Tibial artery (tissue), 4 donors: ENCODE measurements at places on chromosomes 3 and 15.

DNA sequence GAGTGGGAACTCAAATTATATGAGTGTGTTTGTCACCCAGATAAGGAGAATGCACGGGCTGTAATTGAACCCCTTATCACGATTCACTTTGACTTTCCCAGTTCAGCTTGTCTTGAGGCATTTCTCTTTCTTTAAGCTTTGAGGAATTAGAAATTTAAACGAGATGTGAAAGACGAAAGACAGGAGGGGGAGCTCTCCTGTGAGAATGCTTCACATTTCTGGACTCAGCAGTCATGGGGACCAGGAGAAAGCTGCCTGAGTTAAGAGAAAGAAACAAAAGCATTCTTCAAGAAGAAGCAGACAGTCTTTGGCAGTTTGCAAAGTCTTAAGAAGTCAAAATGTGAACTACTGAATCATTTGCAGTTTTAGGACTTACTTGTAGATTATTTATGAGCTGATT, 205.6 kb downstream of the NECTIN3 start:
- DNase-seq = no peak

DNA sequence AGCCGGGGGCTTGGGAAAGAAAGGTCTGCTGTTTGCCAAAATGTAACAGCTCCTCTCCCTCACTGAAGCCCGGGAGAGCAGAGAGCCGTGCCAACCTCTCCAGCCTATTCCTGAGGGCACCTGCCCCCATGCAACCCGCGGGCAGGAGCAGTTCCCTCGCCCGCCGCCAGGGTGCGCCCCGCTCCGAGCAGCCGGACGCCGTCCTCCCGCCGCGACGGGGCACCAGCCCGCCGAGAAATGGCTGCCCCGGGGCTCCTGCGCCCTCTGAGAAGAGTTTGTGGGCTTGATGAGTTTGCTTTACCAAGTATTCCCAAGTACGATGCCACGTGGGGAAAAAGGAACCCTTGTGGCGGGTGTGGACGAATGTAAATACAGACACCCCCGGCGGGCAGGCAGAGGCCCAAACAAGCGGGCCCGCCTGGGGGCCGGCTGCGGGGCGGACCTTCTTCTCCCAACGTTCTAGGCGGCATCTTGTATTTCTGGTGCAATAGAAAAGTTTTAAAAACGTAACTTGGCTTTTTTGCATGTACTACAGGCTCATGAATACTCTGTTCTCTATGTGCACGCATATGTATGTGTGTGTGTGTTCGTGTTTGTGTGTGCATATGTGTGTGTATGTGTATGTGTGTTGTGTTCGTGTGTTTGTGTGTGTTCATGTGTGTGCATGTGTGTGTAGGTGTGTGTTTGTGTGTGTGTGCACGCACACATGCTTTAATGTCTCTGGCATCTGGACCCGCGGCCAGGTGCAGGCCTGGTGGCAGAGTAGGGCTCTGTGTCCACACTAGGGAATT, 162.9 kb downstream of the CHSY1 start:
- DNase-seq = peak; percentile 65

DNA sequence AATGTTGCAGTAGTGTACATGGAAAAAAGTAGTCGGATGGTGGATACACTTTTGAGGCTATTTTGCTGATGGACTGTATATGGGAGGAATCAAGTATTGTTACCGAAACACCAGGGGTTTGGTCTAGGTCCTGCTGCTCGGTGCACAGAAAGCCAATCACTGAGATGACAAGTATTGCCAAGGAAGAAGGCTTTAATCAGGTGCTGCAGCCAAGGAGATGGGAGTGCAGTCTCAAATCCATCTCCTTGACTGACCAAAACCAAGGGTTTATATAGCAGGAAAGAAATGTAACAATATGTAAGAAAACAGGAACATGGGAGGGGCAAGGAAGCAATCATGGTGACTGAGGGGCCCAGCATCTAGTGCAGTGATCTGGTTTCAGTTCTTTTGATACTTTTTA, 2.8 kb upstream of the ACVR2B start:
- DNase-seq = no peak

- peak; percentile 38 for DNase-seq
Observed at GRCh38 chr3:117526470-117527079, 817.0 kb downstream of the TUSC7 start.

DNA sequence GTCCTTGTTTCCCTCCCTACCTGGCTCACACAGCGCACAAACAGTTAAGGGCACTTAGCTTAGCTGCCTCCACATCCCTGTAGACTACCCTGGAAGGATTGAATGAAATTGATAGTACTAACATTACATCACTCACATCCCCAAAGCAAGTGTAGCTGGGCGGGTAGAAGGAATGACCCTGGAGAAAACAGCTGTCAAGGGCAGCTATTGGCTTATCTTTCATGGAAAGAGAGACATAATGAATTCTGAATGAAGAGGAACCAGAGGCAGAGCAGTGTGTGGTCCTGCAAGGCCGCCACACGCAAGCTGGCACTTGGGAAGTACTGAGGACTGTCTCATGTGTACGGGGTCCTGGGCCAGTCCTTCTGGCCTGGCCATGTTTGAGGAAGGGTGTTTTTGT, 369.6 kb upstream of the RGMA start:
- no peak for DNase-seq
